ENCODE measurements at places on chromosomes 2 and 18.

DNA sequence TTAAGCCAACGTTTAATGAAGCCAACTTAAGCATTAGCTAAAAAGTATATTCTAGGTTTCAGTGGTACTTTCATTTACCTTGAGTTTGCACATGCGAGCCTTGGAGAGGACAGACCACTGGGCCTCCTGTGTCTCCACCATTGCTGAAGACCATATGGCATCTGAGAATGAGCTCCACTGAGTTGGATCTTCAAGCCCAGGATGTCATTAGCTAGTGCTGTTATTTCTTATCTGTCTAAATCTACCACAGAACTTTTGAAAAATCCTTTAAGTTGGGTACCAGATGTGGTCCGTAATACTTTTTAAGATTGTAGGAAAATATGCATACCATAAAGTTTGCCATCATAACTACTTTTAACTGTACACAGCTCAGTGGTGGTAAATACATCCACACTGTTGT lies 161.8 kb downstream of the NCK2 start:
- no peak for DNase-seq

- DNase-seq: peak; percentile 21
Measured at GRCh38 chr2:217610401-217610814, 392.4 kb downstream of the TNS1 start.

DNA sequence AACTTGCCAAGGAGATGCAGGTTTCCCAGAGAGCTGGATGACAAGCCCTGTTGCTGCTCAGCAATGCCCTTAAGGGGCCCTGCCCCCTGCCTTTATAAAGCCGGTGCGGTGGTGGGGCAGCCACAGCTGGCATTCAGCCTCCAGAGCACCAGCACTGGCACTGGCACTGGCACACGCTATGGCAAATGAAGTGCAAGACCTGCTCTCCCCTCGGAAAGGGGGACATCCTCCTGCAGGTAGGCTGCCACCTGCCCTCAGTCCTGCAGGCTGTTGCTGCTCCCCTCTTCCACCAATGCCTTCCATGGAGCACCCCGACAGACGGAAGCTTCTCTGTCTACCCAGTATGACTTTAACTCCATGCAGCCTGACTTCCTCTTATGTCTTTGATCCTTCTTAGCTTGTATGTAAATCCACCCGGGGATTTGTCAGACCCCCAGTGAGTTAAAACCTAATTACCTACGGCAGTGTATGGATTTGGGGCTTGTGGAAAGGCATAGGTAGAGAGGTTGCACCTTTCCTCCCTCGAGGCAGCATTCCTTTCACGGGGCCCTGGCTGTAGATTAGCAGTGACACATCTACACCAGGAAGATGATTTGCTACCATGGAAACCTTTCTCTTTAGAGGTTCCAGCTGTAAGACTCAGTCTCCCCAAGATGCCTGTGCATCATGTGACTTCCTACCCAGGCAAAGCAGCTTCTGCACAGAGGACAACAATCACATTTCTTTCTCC lies at the start of gene DAPL1:
Gene DAPL1 (plus strand): TSS at position 123 of the 730 bp plus-strand sequence. CDS start 56 bp downstream, at position 179.
- DNase-seq: no peak

- no peak for DNase-seq
Measured at GRCh38 chr2:191217580-191217979, 27.6 kb upstream of the MYO1B start.

GRCh38 chr18:62526098-62527025 lies 3.5 kb downstream of the ZCCHC2 start:
- DNase-seq: peak; percentile 56

- no peak for DNase-seq
Measured at GRCh38 chr2:49827366-49827765, 673.1 kb upstream of the FSHR start.

- DNase-seq: no peak
Measured at GRCh38 chr2:70767079-70767698, 811 bp downstream of the ADD2 start.

GRCh38 chr2:29307519-29307918 lies 192.3 kb downstream of the CLIP4 start:
- DNase-seq: no peak

DNA sequence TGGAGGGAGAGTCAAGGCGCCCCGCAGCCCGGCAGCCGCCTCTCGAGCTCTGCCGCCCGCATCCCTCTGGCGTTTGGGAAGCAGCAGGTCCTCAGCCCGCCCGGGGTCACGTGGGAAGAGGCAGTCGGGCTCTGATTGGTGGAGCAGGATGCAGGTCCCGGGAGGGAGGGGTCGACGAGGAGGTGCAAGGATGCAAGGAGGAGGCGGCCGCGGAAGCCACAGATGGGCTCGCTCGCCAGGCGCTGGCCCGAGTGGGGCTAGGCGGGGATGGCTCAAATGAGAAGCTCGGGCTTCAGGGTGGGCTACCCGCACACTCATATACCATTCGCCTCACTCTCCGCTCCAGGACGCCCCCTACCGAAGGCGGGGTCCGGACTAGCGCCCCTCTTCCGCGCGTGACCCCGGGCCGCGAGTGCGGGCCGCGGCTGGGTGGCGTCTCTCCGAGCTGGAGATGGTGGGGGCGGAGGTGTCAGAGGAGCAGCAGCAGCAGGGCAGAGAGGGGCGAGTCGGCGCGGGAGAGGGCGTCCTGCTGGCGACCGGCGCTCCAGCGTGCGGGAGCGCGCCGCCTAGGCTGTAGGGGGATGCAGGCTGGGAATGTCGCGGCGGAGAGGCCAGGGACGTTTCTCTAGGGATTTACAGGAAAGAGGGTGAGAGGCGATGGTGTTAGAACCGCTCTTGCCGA lies at the start of gene TMEFF2:
Gene TMEFF2 (minus strand): TSS at position 68 of the 682 bp plus-strand sequence. CDS start 409 bp downstream, outside the sequence.
- DNase-seq: peak; percentile 6

DNA sequence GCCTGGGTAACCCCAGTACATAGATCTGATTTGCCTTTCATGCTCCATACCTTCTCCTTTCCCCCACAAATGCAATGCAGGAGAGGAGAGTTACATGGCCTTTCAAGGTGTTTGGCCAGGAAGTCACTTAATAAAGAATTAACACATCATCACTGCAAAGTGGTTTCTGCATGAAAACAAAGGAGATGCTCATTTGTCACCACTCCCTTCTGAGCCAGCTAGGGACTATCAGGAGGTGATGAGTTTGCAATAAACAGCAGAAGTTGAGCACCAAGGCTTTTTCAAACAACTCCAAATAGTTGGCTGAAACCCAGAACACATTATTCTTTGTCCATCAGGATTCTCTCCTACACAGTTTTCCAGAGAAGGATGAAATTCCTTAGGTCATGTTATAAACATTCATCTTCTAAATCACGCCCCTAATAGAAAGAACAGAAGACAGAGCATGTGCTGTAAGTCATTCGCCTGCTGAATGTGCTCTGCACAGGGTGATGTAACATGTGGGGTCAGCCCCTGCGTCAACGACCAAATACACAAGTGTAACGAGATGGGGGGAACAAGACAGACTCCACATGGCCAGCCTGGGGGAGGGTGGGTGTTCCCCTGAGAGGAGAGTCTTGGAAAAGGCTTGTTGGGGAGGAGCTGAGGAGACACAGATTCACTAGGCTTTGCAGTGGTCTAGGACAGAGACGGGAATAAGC lies 87.3 kb upstream of the RMDN2 start:
- no peak for DNase-seq

- DNase-seq: no peak
Measured at GRCh38 chr2:152051436-152051835, 47.4 kb downstream of the CACNB4 start.

- no peak for DNase-seq
Measured at GRCh38 chr2:101613056-101613704, 84.3 kb upstream of the MAP4K4 start.

DNA sequence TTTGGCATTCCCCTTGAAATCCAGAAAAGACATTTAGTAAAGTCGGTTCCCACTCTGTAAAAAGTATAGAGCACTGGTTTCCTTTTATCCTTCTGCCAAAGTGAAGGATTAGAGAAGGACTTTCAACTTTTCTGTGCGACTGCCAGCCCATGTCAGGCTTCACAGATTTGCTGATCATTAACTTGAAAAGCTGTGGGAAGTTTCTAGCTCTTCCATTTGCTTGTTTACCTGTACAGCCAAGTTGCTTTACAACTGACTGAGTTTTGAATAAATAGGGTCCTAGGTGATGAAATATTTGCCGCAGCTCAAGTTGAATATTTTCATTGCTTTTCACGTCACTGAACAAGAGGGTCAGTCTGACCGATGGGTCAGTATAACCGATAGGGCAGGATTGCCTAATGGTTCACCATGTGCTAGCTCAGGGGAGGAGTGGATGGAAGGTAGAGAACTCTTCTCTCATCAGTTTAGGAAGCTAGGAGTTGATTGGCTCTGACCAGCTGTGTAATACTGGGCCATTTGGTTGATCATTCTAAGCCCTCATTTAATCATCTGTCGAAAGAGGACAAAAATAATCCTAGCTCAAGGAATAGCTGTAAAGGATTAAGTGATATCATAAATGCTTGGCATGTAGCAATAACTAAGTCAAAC lies 30.4 kb downstream of the UPP2 start:
- no peak for DNase-seq

DNA sequence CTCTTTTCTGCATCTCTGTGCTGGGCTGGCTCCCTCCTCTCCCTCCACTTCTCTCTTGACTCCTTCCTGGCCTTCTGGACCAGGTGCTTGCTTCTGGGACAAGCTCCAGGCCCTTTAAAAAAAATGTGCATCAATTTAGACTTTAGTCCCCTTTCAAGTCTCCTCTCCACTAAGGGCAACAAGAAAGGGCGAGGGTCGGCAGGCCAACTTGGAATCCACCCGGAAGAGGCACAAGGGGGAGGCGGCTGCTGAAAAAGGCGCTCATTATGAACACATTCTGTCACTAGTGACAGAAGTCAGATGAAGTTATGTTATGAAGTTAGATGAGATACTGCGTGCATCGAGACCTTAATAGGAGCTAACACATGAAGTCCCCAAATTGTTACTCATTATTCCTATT lies 13.6 kb upstream of the RHOB start:
- no peak for DNase-seq

DNA sequence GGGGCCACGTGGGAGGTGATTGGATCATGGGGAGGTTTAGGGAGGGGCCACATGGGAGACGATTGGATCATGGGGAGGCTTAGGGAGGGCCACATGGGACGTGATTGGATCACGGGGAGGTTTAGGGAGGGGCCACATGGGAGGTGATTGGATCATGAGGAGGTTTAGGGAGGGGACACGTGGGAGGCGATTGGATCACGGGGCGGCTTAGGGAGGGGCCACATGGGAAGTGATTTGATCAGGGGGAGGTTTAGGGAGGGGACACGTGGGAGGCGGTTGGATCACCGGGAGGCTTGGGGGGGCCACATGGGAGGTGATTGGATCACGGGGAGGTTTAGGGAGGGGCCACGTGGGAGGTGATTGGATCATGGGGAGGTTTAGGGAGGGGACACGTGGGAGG lies 22.5 kb upstream of the SALL3 start:
- no peak for DNase-seq

DNA sequence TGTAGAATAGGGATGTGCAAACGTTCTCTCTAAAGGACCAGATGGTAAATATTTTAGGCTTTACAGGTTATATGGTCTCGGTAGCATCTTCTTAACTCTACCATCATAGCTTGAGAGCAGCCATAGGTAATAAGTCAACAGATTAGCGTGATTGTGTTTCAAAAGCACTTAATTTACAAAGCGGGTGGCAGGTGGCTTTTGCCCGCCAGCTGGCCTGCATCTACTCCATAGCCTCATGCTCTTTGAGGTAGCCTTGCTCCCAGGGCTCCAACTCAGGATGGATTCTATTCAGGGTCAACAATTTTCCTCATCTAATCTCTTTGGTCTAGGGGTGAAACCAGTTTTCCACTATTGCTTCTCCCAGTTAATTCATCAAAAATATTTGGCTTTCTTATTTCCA lies 5.0 kb upstream of the ATP9B start:
- no peak for DNase-seq

DNA sequence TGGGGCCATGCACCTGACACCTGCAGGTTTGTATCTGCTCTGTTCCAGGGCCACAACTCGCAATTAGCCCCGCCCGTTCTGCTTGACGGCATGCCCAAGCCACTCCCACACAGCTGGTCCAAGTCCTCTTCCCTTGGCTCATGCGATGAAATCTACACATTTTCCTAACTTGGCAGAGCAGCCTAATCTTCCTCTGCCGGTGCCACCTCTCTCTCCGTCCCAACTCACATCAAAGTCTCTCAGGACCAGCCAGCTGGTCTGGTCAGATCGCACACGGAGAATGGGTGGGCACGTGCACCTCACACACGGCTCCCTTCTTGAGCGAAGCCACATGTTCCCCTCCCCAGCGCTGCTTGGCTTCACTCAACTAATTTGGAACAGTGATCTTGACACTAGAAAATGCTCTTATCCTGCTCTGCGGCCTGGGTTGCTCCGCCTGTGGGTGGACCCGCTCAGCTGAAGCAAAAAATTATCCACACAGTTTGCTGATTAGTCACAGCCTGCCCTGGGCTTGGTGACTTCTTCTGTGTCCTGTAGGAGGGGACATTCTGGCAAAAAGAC lies 176.7 kb downstream of the NRP2 start:
- no peak for DNase-seq

GRCh38 chr2:12192762-12193161 lies 446.3 kb downstream of the LPIN1 start:
- no peak for DNase-seq

DNA sequence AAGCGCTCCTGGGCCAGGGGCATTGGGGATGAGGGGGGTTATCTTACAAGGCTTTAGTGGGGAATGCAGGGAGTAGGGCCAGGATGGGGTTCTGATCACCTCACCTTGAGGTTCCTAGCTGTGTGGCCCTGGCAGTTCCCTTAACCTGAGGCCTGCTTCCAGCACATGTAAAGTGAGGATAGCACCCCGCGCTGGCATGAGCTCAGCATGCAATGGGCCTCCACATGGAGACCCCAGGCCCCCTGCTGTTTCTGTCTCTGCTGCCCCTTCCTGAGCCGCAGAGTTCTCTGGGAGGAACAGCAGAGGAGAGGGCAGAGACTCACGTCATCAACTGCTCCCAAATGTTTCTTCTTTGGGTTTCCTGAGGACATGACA lies 8.6 kb upstream of the TEX51 start:
- no peak for DNase-seq

DNA sequence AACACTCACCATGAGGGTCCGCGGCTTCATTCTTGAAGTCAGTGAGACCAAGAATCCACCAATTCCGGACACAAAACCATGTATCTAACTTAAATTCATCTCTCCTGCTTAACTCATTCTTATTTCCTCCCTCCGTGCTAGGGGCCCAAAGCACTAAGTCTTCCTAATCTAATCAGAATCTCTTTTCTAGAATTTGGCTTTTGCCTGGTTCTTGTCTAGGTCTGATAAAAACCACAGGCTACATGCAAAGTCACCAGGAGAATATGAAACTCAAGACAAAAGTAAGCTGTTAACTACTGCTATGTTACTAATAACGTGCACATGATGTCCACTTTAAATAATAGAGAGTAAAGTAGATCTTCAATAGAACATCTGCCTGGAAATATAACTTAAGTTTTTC lies 69.9 kb downstream of the TRIP12 start:
- DNase-seq: no peak

All from activated gamma-delta T cell treated with Interleukin-2 at 50 U/mL for 16 hours (primary cell).